ENCODE measurements at places on chromosomes 16 and 17. TPM values are rescaled to one million over a fixed set of nuclear protein-coding genes. Genes with fewer than 3 reads are reported as not detected.

Gene SP6
- total RNA-seq, result 1.4 TPM

Gene MPP2
- total RNA-seq, result 4.4 TPM

Gene IL32
- total RNA-seq, result 73.0 TPM

Gene GRAPL
- total RNA-seq, result 1.1 TPM

Gene NACA2
- not detected for total RNA-seq

Gene HAGH
- 69.8 TPM for total RNA-seq

Gene APPBP2
- 32.4 TPM for total RNA-seq

Gene MSLN
- 172 TPM for total RNA-seq

Gene NLRC3
- 1.2 TPM for total RNA-seq

DNA sequence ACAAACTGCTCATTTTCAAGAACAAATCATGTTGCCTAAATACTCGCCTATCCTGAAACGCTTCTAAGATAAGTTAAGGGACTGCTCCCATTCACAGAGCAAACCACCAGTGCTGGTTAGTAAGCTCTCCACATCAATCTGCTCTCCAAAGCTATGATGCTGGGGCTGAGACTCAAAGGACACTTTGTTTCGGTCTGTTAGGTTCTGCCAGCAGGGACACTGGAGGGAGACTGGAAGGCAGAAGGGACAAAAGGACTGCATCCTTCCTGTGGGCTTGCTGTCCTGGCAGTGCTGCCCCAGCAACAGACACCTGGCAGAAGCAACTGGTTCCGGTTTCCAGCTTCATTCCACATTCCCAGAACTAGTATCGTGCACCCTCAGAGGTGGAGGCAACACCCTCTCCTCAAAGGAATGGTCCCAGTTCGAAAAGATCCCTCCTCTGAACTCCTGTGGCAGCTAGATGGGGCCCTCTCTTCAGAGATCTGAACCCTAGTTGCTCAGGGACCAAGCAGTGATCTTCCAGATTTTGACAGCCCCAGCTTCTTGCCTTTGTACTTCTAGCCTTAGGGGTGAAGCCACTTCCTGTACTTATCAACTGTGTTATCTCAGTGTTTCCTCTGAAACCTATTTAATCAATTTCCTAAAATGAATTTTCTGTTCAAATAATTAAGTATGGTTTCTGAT lies 73.4 kb upstream of the GSG1L start:
- no peak for DNase-seq

DNA sequence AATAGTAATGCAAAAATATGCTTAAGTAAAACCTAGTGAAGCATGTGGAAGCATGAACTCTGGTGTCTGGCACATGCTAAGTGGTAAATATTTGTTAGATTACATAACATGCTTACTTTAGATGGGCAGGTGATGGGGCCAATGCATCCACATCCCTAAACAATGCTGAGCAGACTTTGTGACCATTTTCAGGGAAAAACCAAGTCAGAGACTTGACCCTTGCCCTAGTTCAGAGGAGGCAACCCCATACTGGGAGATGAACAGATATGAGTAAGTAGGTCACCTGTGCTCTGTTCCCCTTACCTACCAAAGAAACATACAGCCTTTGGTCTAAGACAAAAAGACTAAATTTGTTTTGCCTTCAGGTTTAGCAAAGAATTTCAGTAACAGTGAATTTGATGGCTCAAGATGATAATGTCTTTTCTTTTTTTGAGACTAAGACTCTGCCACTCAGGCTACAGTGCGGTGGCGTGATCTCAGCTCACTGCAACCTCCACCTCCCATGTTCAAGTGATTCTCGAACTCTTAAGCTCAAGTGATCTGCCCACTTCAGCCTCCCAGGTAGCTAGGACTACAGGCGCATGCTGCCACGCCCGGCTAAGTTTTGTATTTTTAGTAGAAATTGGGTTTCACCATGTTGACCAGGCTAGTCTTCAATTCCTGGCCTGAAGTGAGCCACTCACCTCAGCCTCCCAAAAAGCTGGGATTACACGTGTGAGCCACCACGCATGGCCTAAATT lies 91.4 kb downstream of the HIC1 start:
- DNase-seq, result no peak

GRCh38 chr17:1705004-1705403 lies 5.2 kb downstream of the TLCD2 start:
- no peak for DNase-seq

- DNase-seq, result no peak
Measured at GRCh38 chr16:24841291-24841690, 4.5 kb upstream of the SLC5A11 start.

DNA sequence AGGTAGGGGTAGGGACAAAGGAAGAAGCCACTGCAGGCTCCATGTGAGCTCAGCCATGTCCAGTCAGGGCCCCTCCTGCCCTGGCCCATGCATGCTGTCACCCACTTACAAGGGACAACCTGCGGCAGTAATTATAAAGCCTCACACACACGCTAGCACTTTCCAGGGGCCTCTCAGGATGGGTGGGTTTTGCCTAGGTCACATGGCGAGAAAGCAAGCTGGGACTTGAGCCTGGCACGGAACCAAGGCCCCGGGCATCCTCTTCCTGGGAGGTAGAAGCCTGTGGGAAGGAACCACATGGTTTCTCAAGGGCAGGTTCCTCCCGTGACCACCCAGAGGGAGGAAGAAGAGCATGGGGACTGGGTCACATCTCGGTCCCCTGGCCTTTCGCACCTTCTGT lies 7.0 kb downstream of the ZNF319 start:
- DNase-seq, result no peak

DNA sequence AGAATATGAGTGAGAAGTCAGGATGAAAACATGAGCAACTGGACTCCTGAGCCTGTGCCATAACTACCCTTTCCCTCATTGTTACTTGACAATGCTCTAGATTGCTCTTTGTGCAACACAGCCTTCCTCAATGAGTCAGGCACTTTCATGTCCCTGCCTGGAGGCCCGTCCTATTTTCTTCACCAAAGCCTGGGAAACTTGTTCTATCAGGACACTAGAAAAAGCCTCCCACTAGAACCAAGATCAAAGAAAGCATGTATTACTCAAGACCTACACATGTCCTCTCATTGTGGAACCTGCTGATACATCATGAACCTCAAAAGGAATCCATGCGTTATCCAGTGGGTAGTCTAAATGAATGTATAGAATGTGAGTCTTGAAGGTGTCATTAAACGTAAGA lies 624.5 kb downstream of the TOX3 start:
- DNase-seq, result no peak

- DNase-seq, result no peak
Measured at GRCh38 chr17:6843241-6843880, 11.8 kb upstream of the TEKT1 start.

DNA sequence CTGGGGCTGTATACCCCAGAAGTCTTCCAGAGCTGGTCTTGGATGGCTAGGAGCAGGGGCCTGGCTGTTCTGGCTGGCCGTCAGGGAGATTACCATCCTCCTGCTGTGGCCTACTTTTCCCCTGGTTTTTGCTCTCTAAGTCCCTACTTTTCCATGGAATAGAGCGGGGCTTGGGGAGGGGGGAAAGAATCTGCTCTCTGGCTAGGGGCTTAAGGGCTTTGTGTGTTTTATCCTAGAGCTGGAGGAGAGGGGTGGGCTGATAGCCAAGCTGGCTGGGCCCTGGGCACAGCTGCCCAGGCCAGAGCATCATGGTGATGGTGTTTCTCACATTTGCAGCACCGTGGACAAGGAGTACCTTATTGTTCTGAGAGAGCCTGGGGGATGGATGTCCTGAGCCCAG lies 3.6 kb downstream of the NRN1L start:
- no peak for DNase-seq

DNA sequence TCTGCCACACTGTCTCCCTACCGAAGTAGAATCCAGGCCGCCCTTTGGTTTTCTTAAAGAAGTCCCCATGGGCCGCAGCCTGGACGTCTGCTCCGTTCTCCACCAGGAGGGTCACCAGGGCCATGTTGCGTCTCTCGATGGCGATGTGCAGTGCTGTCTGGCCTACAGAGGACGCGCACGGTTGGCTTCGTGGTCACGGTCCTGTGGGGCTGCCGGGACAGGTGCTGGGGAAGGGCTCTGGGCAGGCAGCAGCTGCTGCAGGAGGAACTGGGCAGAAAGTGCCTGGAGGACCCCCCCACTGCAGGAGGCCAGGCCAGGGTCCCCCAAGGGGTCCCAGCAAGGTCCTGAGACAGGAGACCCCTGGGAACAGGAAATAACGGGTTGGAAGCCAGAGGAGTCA lies 19.0 kb downstream of the TRPV1 start:
- DNase-seq, result no peak

All from omental fat pad (tissue), 4 donors.